ENCODE measurements at places on chromosomes 1 and 21.

- peak; percentile 66 for DNase-seq
These were observed 73.9 kb upstream of the VTCN1 start for GRCh38 chr1:117284399-117285215.

GRCh38 chr1:222713091-222713961 lies 962 bp downstream of the BROX start:
- DNase-seq, result peak; percentile 92

- DNase-seq, result no peak
These were observed 238.4 kb upstream of the DMRTA2 start for GRCh38 chr1:50661626-50662025.

DNA sequence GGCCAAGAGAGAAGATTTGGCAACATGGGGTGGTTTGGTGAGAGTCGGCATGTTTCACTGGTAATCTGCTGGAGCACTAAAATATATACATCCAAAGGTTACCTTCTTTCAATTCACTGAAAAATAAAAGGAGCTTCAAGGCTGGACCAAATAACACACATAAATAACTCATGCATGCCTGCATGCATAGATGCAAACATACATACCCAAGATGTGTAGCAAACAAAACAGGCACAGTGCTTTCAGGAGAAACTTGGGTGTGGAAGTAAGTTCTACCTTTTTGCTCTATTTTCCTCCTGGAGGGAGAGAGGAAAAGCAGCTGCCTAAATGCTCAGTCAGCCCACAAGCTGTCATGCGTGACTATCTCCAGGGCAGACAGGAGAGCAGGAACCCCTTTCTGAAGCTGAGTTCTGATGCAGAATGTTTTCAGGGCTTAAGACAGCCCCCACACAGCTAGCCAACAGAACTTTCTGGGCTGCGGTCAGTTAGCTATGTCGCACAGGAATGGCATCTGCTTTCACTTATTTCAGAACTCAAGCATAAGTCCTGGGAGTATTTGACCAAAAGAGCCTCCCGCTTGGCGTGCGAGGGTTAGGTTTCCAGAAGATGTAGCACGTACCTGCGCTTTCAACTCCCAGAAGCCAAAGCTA lies 166.2 kb downstream of the TOMM20 start:
- DNase-seq, result peak; percentile 70

DNA sequence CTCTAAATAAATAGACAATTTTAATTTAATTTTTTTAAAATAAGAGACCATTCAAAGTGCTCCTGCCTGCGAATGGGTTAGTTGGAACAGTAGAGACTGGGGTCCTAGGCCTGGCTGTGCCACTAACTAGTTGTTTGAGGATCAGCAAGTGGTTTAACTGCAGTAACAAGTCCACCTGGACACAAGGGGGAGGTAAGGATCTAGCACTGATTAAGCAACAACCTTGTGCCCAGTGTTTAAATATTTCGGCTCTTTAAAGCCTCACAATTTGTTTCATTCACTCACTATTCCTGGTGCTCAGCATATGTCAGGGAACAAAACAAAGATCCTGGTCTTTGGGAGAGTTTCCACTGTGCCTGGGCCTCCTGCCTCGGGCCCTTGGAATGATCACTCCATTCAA lies 1.6 kb upstream of the AGT start:
- DNase-seq, result peak; percentile 29

GRCh38 chr1:183360473-183360872 lies 57.7 kb downstream of the NMNAT2 start:
- DNase-seq, result no peak

DNA sequence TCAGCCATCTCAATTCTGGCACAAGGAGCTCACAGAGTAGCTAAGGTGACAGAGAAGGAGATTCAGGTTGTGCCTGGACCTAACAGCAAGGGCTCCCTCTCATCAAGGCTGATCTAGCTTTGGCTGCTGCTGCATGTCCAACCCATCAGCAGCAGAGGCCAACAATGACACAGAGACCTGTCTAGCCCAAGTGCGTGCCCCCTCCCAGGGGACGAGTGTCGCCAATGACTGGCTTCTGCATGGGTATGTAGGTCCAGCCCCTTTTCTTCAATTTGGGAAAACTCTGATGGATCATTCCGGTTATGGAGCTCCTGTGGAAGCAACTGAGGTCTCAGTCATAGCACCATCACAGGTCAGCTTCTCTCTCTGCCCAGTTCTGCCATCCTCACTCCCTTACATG lies 83.3 kb downstream of the KCNJ15 start:
- DNase-seq, result no peak

DNA sequence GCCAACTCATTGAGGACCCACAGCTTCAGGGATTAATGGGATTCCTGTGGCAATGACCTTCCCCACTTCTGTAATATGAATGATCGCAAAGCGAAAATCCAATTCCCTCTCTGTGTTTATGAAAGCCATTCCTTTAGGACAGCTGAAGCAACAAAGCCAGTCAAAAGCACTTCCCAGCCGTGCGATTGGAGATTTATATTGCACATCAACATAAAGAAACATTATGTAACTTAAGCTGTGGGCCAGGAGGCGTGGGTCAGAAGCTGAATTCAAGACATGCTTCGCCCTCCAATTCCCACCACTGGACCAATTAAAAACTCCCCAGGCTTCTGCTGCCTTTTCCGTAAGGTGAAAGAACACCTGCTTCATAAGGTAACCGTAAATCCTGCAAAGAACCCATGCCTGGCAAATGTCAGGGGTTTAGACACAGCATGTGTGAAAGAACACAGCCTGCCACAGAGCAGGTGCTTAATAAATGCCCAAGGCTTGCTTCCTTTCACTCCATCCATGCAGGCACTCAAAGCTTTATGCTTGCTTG lies 138.9 kb upstream of the SOD1 start:
- no peak for DNase-seq

GRCh38 chr21:31448496-31448895 lies 104.4 kb upstream of the TIAM1 start:
- DNase-seq, result no peak

GRCh38 chr1:206479183-206480125 lies 9.2 kb downstream of the IKBKE start:
- peak; percentile 74 for DNase-seq

GRCh38 chr1:234881893-234882771 lies 246.5 kb downstream of the TOMM20 start:
- DNase-seq, result no peak

DNA sequence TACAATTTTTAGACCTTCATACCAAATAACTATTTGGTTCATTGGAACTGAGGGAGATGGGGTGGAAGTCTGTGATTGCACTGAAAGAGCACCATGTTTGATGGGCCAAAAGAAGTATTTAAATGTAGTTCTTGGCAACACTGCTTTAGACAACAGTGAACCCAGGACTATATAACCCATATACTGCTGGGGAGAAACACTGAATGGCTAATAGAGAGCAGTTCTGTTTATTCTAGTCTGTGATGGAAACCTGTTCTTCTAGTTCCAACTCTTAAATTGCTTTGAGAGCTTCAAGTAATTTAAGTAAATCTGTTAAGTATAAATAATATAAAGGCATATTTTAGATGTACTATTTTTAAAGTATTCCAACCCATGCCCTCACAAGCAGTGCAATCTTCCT lies 96.3 kb downstream of the NIBAN1 start:
- peak; percentile 23 for DNase-seq

DNA sequence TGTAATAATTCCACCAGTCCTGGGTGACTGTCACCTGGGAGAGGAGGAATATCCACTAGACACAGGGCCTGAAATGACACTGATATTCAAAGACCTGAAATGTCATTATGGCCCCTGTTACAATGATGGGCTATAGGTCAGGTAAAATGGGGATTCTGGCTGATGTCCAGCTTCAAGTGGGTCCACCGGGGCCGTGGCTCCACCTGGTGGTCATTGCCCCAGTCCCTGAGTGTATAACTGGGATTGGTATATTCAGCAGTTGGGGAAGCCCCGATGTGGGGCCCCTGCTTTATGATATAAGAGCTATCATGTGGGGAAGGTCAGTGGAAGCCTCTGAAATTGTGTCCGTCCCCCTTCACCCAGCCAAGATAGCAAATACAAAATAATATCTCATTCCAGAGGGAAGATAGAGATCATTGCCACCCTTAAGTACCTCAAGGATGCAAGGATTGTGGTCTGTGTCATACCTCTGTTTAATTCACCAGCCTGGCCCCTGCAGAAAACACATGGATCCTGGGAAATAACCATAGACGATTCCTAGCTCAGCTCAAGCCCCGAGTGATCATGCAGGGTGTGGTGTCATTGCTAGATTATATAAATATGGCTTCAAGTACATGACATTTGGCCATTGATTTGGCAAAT lies 19.4 kb downstream of the PLEKHO1 start:
- DNase-seq, result peak; percentile 73

DNA sequence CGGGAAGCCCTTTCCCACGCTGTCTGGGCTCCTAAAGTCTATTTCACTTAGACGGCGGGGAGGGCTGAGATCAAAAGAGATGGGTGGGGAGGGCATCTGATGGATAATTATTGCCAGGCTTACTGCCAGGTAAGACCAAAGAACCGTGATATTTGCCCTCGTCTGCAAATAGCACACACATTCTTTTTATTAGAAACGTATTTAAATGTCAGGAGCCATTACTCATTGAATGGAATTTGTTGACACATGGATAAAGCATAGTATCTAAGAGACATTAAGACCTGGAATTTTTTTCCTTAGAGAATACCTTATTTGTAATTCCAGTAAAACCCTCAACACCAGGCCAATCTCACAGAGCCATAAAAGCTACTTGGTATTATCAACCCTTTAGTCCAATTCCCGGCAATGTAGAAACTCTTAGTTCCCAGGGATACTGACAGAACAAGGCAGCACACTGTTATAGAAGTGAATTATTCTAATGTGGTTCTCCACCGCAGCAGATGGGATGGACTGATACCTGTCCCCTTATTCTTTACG lies 10.6 kb downstream of the URB1 start:
- peak; percentile 51 for DNase-seq

DNA sequence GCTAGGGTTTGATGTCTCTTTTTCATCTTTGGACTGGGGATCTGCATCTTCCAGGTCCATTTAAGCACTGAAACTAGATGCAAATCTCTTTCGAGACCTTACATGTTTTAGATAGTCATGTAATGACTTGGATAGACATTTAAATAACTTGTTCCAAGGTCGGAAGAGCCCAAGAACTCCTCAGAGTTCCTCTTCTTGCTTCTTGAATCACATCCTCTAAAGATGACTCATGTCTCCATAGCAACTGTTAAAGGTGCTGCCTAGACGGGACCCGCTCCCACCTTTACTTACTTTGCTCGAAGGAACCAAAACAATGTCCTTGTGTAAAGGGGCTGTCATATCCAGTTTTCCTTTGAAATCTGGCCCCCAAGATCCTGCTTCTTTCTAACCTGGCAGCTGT lies 130.0 kb downstream of the EDEM3 start:
- DNase-seq, result no peak

GRCh38 chr1:207156826-207157225 lies 52.8 kb downstream of the C4BPA start:
- no peak for DNase-seq

GRCh38 chr1:26938004-26938658 lies 16.6 kb downstream of the NUDC start:
- no peak for DNase-seq

GRCh38 chr1:91529856-91530255 lies 29.2 kb downstream of the CDC7 start:
- DNase-seq, result peak; percentile 32

GRCh38 chr1:205832326-205832751 lies 17.6 kb downstream of the PM20D1 start:
- DNase-seq, result no peak

- DNase-seq, result peak; percentile 15
These were observed 198.5 kb downstream of the DYRK1A start for GRCh38 chr21:37564924-37565529.

- DNase-seq, result no peak
These were observed 588.8 kb downstream of the NEGR1 start for GRCh38 chr1:71693581-71693980.

- no peak for DNase-seq
These were observed 1.6 kb downstream of the E2F2 start for GRCh38 chr1:23529146-23530086.

GRCh38 chr21:44253832-44254710 lies 7.6 kb downstream of the DNMT3L start:
- no peak for DNase-seq

DNA sequence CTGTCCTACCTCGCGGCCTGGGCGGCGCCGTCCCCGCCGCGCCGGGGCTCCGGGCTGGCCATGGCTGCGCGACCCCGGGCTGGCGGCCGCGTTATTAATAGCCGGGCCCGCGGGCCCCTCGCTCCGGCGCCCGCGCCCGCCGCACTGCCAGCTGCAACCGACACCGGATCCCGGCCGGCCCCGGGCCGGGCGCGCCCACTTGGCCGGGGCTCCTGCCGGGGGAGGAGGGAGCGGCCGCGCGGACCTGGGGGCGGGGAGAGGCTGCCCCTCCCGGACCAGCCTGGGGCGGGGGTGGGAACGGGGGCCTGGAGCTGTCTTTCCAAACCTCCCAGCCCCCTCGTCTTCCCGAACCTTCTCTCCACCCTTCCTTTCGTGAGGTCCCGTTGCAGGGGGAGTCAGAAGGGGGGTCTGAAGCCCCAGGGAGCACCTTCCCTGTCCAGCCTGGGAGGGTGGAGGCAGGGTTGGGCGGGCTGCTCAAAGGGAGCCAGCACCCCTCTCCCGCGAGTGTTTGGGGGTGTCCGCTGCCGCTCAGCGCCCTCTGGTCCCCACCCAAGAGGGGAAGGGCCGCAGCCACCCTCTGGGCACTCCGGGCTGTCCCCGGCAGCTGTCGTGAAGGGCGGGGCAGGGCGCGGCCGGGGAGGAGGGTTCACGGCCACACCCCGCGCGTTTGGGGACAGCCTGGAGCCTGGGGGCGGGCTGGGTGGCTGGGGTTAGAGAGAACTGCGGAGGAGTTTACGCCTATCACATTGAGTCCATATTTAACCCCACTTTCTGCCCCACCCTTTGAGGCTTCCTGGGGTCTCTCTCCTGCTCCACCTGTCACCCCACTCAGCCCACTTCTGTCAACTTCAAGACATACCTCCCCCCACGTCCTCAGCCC lies at the start of gene SYNC:
SYNC (minus strand) TSS at position 172 of the 880 bp plus-strand sequence; CDS start at position 62, 110 bp downstream.
- DNase-seq, result no peak

DNA sequence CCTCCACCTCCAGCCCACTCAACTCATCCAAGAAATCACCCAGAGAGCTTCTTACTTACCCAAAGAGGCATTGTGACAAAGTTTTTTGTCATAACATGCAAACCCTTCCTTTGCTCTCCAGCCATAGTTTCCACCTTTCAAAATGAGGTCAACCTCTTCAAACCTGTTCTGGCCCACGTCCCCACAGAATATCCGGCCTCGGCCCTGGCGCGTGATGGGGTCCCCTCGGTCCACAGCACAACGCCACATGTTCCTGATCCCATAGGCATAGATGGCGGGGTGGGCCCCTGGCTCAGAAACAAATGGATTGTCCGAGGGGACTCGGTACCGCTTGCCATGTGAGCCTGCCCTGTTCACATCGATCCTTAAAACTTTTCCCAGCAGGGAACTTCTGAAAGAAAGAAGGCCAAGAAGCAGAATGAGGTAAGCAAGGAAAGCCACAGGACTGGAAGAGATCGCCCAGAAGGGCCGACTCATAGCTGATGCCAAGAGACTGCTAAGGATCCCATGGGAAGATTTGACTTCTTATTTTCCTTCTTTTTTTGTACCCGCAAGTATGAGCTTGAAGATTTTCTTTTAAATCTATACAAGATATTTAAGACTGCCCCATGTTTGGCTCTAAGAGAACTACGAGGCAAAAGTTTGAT lies 7.8 kb downstream of the HHIPL2 start:
- DNase-seq, result no peak

Measured in HT-29 (cell line).